ENCODE measurements at places on chromosomes 6 and 20. TPM values are rescaled to one million over a fixed set of nuclear protein-coding genes. Genes with fewer than 3 reads are reported as not detected.
A peak's percentile ranks its signal among the peaks of the same experiment; 100 is the strongest.

DNA sequence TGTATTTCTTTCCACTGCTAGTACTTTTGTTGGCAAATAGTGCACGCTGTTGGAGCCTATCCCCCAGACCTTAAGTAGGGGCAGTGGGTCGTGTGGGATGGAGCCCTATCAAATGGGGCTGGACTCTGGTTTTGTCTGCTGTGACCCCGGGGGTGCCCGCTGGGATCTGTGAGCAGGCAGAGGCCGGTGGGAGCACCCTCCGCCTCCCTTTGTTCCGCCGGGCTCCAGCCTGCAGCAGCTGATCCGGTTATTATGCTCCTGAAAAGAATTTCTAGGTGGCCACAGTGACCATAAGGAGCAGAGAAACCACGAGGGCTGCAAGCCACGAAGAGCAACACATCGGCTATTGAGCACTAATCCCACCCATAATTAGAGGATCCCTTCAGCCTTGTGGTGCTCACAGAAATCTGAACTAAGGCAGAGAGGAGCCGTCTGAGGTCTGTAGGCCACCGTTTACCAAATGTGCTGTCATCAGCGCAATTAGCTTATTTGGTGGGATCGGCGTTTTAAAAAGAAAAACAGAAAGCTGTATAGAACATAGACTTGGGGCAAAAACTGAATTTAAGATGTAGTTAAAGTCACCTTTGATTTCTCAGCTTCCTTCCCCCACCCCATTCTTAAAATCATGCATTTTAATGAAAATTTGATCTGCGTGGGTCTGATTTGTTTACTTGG lies 598.3 kb upstream of the JAG1 start:
- no peak for DNase-seq

DNA sequence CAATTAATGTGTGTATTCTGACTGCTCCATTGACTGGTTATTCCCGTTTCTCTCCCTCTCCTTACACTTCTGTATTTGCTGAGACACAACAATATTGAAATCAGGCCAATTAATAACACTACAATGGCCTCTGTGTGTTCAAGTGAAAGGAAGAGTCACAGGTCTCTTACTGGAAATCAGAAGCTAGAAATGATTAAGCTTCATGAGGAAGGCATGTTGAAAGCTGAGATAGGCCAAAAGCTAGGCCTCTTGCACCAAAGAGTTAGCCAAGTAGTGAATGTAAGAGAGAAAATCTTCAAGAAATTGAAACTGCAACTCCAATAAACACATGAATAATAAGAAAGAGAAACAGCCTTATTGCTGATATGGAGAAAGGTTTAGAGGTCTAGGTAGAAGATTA lies 489.5 kb upstream of the CITED2 start:
- no peak for DNase-seq

DNA sequence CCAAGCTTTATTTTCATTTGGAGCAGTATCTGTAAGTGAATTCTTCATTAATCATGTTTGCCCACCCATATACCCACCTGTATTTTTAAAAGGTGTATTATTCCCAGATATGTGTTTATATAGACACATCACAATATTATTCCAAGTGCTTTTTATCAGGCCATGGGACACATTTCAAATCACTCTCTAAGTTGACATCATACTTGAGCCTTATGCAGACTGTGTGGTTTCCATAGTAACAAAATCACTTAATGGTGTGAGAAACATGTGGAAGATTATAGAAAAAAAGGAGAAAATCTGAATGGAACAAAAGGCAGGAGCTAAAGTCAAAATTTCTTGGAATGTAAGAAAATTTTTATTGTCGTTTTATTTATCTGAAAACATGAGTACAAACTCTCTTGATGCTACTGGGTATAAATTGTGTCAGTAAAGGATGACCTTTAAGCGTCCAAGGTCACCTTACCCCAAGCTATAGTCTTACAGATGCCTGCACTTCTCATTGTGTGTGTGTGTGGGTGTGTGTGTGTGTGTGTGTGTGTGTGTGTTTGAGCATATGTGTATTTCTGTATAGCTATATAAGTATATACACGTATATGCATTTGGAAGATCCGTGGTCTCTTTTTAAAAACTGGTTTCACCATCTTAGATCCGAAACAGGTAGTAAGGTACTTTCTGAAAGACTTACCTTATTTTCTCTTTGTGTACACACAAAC lies 79.8 kb upstream of the CCN6 start:
- DNase-seq: no peak

- no peak for DNase-seq
Observed at GRCh38 chr6:55726144-55726543, 147.2 kb upstream of the HMGCLL1 start.

DNA sequence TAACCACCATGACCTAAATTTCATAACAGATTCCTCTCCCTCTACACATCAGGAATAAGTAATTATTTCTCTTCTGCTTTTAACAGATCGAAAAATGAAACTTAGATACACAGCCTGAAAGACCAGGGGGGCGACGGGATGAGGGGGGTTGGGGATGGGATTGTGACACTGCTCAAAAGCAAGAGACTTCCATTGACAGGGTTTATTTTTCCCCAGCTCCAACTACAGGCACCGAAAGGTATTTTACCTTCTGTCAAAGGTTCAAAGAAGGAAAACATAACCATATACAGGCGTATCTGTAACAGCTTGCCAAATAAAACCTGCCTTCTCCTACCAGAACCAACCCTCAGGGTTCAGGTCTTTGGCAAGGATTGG lies 1.3 kb downstream of the EPHA7 start:
- DNase-seq: no peak

DNA sequence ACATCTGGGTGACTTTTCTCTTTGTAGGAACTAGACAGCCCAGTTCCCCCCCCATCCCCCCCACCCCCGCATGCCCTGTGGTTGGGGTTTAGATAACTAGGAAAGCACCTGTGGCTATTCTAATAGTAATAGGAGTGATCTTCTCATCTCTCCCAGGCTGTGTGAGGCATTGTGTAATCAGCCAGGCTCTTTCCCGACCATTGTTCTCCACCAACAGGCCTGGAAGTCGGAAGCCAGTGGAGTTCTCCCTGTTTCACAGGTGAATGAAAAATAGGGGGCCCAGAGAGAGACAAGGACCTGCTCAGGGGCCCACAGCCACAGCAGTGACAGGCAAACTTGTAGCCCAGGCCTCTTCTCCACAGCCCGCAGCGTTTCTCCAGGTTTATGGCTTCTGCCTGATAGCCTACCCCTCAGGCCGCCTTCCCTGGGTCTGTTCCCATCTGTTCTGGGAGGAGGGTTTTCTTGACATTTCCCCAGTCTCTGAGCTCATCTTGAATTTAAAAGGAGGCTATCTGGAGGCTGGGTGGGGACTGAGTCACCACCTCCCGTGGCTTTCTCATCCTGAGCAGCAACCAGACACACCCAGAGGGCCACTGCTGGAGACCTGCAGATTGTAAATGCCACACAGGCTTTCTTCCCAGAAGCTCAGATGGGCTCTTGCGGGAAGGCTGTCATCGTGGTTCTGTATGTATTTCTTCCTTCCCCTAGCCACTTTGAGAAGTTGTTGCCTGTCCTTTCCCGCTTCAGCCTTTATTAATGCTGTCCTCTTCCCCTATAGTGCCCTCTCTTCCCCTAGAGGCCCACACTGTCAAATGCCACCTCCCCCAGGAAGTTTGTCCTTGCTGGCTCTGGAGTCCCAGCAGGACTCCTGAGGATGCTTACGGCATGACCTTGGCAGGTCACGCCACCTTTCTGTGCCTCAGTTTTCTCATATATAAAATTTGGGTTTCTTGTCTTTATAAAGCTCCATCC lies 75.9 kb upstream of the MYL9 start:
- DNase-seq: peak; percentile 94

DNA sequence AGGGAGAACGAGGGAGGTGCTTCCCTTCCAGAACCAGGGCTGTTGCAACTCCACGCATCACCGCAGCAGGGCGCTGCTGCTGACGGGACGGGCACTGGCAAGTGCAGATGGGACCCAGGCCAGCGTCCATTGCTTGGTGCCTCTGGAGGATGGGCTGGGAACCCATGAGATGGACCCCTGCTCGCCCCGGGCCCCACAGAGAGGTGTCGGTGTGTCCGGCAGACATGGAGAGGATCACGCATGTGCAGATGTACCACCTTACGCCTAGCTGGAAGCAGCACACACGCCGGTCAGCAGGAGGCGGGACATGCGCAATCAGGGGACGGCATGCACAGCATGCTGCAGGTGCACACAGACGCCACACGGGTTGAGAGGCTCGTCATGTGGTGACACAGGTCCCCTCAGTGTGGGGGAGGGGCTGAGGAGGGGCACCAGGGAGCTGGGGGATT lies 5.7 kb downstream of the CABLES2 start:
- no peak for DNase-seq

DNA sequence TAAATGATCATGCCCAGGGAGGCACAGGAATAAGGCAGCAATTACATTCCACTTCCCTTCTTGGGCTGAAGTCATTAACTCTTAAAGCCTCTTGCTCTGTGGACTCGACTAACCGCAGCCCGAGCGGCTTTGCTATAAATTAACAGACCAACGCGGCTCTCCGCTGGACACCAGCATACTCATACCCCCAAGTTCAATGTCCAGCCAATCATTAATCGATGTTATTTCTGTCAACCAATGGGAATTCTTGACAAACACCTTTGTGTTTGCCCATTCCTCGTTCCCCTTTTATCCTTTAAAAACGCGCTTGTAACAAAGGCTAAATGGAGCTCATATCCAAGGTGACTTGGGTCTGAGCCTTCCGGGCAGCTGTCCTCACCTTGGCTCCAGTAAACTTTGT lies 183.1 kb upstream of the RALGAPA2 start:
- DNase-seq: no peak

- no peak for DNase-seq
Observed at GRCh38 chr20:37337208-37337991, 8.5 kb upstream of the SRC start.

DNA sequence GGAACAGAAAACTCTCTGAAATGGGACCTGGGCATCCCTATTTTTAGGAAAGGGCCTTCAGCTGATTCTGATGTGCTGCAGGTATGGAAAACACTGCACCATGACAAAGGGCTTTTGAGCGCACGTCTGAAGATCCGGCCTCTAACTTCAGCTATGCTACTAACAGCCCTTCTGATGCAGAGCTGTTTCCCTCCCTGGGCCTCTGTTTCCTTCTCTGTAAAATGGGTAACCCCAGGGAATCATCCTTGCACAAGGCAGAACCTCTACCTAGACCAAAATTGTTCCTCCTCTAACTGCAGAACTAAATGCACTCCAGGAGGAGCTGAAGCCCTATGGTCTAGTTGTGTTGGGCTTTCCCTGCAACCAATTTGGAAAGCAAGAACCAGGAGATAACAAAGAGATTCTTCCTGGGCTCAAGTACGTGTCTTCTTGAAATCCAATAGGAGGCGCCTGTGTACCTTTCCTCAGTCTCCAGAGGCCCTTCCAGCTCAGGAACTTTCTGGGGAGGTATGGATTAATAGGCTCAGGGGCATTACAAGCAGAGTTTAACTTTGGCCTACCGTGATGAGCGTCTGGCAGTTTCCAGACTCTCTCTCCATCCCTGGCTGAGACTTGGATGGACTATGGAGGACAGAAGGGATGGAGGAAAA lies 5.9 kb downstream of the GPX5 start:
- DNase-seq: no peak

GRCh38 chr6:23280437-23280836 lies 711.1 kb downstream of the HDGFL1 start:
- no peak for DNase-seq

DNA sequence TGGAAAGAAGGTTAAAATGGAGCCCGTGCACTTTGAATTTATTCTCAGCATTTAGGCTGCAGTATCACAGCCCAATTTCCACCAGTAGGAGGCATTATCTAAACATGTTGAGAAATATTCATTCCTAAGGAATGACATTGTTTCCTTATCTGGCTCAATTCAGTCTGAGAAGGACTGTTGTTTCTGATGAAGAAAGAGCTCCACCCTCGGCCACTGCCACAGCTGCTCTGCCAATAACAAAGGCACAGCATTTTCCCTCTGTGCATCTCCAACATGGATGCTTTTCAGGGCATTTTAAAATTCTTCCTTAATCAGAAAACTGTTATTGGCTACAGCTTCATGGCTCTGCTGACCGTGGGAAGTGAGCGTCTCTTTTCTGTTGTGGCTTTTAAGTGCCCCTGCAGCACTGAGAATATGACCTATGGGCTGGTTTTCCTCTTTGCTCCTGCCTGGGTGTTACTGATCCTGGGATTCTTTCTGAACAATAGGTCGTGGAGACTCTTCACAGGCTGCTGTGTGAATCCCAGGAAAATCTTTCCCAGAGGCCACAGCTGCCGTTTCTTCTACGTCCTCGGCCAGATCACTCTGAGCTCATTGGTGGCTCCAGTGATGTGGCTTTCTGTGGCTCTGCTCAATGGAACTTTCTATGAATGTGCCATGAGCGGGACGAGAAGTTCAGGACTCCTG lies at the start of gene CALHM5:
TSS of gene CALHM5 (plus strand) at position 216 of the 687 bp plus-strand sequence. CDS start at position 274, 58 bp downstream.
- peak; percentile 58 for DNase-seq

DNA sequence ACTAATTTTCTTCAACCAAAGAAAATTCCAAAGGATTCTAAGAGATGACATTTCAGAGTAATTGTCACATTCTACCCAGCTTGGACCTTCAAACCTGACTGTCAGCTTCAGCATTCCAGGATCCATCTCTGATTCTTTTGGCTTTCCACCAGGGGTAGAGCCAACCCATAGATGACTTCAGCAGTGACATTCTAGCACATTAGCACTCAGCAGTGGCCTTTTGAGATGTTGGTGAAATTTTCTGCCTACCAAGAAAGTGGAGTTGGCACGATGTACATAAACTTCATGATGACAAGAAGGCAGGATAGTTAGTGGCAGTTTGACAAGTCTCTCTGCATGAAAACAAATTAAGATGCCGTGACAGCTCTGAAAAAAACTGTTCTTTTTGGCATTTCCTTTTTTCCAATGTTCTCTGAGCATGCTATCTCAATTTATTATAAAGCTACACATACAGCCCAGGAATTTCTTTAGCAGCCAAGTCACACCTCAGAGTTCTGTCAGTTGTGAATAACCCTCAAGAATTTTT lies 466.5 kb upstream of the RNF217 start:
- no peak for DNase-seq

GRCh38 chr20:23095499-23095898 lies 9.4 kb upstream of the CD93 start:
- no peak for DNase-seq

GRCh38 chr20:62914970-62915457 lies 11.3 kb downstream of the DIDO1 start:
- no peak for DNase-seq

GRCh38 chr20:381581-382290 lies 1.2 kb downstream of the TRIB3 start:
- peak; percentile 22 for DNase-seq

- peak; percentile 75 for DNase-seq
Observed at GRCh38 chr20:2879146-2879545, 5.9 kb downstream of the PTPRA start.

Gene NR2E1
- polyA plus RNA-seq: not detected

Gene OR2B6
- polyA plus RNA-seq: not detected

Gene BHLHE23
- polyA plus RNA-seq: not detected

Gene ZBTB12
- 2.0 TPM for polyA plus RNA-seq

Gene BTBD3
- polyA plus RNA-seq: 30.2 TPM

Gene SYCP2
- polyA plus RNA-seq: 1.2 TPM

Gene FAM162B
- 9.9 TPM for polyA plus RNA-seq

Gene DDX27
- polyA plus RNA-seq: 26.3 TPM

Data from BJ (cell line).